ENCODE measurements at places on chromosomes 2 and 18. TPM values are rescaled to one million over a fixed set of nuclear protein-coding genes. Genes with fewer than 3 reads are reported as not detected.

FER1L5 gene
- total RNA-seq = 1.2 TPM

DNA sequence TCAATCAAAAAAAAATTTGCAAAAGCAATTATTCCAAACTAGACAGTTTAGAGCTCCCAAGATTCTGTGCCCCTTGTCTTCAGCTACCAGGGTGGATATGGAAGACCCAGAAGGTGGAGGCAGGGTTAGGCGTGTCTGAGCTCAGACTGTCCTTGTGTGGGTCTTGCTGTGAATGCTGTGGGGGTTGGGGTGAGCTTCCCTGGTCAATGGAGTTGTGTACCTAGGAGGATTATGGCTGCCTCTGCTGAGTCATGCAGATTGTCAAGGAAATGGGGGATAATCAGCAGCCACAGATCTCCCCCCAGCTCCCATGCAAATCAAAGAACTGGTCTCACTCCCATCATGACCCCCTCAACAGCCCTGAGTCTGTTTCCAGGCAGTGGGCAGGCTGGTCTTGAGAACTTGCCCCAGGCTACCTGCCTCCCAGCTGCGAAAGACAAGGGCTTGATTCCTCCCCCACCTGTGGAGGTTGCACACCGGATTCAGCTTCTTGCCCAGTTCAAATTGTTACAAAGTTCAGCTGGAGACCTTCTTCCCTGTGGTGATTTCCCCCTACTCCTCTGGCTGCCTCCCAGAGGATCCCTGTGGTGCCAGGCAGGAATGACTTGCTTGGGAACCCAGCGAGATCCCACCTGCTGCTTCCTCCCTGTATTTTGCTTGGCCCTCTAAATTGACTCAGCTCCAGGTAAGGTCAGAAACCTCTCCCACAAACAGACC lies 77.0 kb downstream of the RAD51AP2 start:
- peak; percentile 35 for DNase-seq

GRCh38 chr2:85813982-85814801 lies 60.4 kb downstream of the ATOH8 start:
- peak; percentile 90 for DNase-seq

IL1RN gene
- total RNA-seq = not detected

DNA sequence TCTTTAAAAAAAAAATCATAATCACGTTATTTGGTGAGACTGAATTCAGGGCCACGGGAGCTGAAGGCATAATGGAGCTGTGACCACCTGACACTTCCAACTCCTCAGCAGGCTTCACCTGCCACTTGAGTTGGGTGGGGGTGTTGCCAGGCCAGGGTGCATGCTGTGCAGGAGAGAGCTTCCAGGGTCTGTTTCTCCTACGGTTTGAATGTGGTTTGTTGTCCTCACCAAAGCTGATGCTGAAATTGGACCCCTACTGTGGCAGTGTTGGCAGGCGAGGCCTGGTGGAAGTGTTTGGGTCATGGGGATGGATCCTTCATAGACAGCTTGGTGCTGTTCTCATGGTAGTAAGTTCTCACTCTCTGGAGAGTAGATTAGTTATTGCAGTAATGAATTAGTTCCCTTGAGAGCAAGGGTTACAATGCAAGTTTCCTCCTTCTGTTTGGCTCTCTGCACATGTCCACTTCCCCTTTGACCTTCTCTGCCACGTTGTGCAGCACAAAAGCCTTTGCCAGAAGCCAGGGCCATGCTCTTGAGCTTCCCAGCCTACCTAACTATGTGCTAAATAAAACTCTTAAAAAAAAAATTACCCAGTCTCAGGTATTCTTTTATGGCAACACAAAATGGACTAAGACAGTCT lies 38.3 kb upstream of the ANKRD44 start:
- no peak for DNase-seq

- DNase-seq = no peak
Observed at GRCh38 chr2:84526562-84526961, 10.3 kb downstream of the DNAH6 start.

LOXHD1 gene
- 0.11 TPM for total RNA-seq

UGT1A8 gene
- total RNA-seq = not detected

- no peak for DNase-seq
Observed at GRCh38 chr2:21260311-21260710, 136.5 kb downstream of the TDRD15 start.

GRCh38 chr2:119232666-119232993 lies 9.0 kb downstream of the STEAP3 start:
- no peak for DNase-seq

DNA sequence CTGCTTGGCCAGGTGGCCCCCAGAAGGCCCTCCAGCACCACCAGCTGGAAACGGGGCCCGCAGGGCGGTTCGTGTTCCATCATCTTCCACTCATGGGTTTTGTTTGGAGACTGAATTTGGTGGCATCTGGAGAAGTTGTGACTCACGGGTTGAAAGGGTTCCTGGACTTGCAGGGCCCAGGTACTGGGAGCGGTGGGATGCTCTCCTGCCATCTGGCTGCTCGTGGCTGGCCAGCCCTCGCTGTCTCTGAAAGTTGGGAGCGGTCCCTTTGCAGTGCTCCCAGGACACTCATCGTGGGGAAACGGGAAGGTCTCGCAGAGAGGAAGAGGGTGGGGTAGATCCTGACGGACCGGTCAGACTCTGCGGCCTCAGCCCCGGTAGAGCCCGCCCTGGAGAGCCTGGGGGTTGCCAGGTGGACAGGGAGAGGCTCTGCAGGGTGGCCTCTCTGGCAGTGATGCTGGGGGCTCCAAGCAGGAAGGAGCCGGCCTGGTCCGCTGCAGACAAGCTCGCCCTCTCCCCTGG lies 47.5 kb downstream of the TWIST2 start:
- no peak for DNase-seq

DNA sequence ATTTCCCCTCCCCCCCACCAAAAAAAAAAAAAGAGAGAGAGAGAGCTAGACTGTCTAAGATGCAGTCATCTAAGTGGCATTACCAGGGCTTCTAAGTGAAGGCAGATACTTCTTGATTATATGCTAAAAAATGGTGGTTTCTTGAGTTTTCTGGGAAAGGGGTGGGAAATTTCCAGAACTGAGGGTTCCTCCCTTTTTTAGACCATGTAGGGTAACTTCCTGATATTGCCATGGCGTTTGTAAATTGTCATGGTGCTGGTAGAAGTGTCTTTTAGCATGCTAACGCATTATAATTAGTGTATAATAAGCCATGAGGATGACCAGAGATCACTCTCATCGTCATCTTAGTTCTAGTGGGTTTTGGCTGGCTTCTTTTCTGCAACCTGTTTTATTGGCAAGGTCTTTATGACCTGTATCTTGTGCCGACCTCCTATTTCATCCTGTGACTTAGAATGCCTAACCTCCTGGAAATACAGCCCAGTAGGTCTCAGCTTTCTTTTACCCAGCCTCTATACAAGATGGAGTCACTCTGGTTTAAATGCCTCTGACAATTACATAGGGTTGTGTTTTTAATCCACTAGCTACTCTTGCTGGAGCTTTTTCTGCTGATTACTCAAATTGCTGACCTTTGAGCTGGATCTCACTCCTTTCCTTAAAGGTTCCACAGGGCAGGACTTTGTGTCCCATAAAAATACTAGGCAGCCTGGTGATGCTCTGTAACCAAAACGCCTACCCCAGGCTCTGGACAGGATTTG lies 30.4 kb upstream of the PROKR1 start:
- DNase-seq = no peak

DNA sequence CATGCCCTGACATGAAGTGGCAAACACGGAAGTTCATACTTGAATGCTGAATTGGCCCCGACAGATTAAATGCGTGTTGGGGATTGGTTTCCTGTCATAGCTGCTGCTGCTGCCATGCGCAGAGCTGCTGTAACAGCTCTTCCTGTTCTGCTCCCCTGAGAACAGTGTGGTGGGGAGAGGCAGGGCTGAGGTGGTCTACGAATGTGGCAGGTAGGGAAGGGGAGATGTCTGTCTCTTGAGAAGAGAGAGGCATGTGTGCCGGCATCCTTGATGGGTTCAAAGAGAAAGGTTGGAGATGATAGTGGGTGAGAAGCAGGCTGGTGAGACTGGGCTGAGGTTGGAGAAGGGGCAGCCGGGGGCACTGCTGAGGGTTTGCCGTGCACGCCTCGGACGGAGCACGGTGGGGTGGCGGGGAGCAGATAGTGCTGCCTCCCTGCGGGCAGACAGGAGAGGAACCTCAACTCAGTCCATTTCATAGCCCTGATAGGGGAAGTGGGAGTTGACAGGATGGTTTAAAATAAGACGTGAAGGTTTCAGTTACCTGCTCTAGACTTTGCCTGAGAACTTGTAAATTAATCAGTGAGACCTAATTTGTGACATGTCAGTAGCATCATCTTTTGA lies 46.1 kb downstream of the TMEM185B start:
- DNase-seq = peak; percentile 49

DNA sequence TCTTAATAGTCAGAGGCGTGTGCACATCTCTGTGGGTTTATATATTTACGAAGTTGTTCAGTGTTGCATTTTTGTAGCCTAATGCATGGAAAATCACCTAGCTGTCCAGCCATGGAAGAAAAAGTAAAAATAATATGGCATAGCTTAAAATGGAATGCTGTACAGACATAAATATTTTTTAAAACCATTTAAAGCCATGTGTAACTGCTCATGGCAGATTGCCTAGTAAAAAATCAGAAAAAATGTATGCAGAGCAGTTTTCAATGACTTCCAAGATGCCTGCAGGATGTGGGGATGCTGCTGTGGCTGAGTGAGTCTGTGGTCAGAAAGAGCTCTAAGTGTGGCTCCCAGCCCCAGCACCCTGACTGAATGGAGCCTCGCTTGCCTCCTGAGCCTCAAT lies 64.8 kb upstream of the ALKAL2 start:
- DNase-seq = no peak

- DNase-seq = no peak
Observed at GRCh38 chr2:43511199-43511598, 84.6 kb downstream of the THADA start.

GRCh38 chr2:100470898-100471514 lies 724 bp downstream of the NMS start:
- DNase-seq = peak; percentile 79

GRCh38 chr2:152134488-152135280 lies 35.8 kb upstream of the CACNB4 start:
- DNase-seq = no peak

RSAD2 gene
- total RNA-seq = not detected

GRCh38 chr2:144669196-144669987 lies 149.5 kb upstream of the ZEB2 start:
- no peak for DNase-seq

EGR4 gene
- 1.2 TPM for total RNA-seq

DNA sequence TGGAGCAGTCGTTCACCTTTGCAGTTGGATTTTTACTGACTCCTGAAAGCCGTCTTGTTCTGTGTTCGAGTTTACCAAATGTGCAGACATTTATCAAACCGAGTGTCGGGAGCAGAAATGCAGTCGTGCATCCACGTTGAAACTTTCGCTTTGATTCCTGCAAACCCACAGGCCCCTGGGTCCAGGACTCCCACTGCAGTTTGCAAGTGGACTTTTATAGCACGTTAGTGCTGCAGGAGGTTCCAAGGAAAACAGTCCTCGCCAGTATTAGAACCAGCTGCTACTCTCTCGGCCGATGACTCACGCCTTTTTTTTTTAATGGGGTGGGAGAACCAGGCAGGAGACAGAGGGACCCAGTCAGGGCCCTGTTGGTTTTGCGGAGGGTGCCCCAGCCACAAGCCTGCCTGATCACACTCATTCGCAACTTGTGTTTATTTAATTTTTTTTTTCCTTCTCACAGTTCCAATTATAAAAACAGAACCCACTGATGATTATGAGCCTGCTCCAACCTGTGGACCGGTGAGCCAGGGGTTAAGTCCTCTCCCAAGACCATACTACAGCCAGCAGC lies 90.1 kb downstream of the NFATC1 start:
- DNase-seq = no peak

TTN gene
- total RNA-seq = 0.59 TPM

ARHGAP15 gene
- total RNA-seq = not detected

DSC2 gene
- 24.9 TPM for total RNA-seq

COL6A3 gene
- 0.66 TPM for total RNA-seq

GRCh38 chr2:164898475-164898874 lies 56.9 kb downstream of the SLC38A11 start:
- DNase-seq = no peak

REG1B gene
- not detected for total RNA-seq
